ENCODE measurements at places on chromosomes 1 and 21. TPM values are rescaled to one million over a fixed set of nuclear protein-coding genes. Genes with fewer than 3 reads are reported as not detected.

Gene KRTAP13-2
- total RNA-seq = not detected

Gene CCDC17
- 1.5 TPM for total RNA-seq

Gene TAGLN2
- 238 TPM for total RNA-seq

Gene CYP4A11
- total RNA-seq = not detected

Gene KDM5B
- 60.0 TPM for total RNA-seq

Gene KRTAP10-5
- total RNA-seq = not detected
